T-helper 2 cell treated with Interferon-gamma antibody and Interleukin-4, amounts not matched to agents 5 μg/mL and 100 μg/mL, for 36 hours (primary cell): ENCODE measurements at places on chromosomes 13 and 19.
A peak's percentile ranks its signal among the peaks of the same experiment; 100 is the strongest.

GRCh38 chr13:34808649-34809048 lies 133.4 kb upstream of the NBEA start:
- H3K27ac ChIP-seq, result no peak overlapping the region
- no peaks in the 10 kb centered on the region for H3K27me3 ChIP-seq

GRCh38 chr13:51444922-51445321 lies 7.9 kb downstream of the INTS6 start:
- no peak overlapping the region for H3K27ac ChIP-seq
- DNase-seq, result no peak
- no peaks in the 10 kb centered on the region for H3K27me3 ChIP-seq
- H3K36me3 ChIP-seq, result peaks cover 22% of the 10 kb centered on the region
- H3K4me1 ChIP-seq, result peaks cover 9% of the 10 kb centered on the region

- H3K4me1 ChIP-seq, result no peaks in the 10 kb centered on the region
- H3K4me3 ChIP-seq, result no peak overlapping the region
- no peak for DNase-seq
- peaks cover 21% of the 10 kb centered on the region for H3K36me3 ChIP-seq
- no peak overlapping the region for H3K27ac ChIP-seq
- no peaks in the 10 kb centered on the region for H3K27me3 ChIP-seq
These were observed 122.3 kb downstream of the DPF1 start for GRCh38 chr19:38101723-38102122.

DNA sequence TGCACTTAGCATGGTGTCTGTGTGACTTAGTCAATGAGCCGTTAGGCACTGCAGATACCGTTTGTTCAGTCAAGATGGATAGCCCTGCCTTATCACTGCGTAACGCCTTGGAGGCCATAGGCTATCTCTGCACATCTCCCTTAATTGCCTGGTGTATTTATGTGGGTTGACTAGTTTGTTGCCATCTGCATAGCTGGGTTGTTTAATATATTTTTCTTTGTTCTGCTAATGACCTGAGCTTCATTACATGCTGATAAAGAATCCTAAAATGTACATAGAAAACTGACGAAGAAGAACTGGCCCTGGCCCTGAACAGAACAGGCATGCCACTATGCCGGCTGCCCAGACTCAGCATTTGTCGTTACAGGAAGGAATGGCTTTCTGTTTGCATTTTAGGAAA lies 297.8 kb downstream of the SHISA2 start:
- no peak overlapping the region for H3K27ac ChIP-seq
- no peaks in the 10 kb centered on the region for H3K36me3 ChIP-seq
- H3K4me3 ChIP-seq, result no peak overlapping the region
- peaks cover 13% of the 10 kb centered on the region for H3K4me1 ChIP-seq
- peaks cover 6% of the 10 kb centered on the region for H3K27me3 ChIP-seq

- no peak overlapping the region for H3K4me3 ChIP-seq
- H3K4me1 ChIP-seq, result no peaks in the 10 kb centered on the region
- H3K27me3 ChIP-seq, result no peaks in the 10 kb centered on the region
- no peak overlapping the region for H3K27ac ChIP-seq
- DNase-seq, result no peak
- peaks cover 14% of the 10 kb centered on the region for H3K36me3 ChIP-seq
These were observed 9.0 kb downstream of the ZNF331 start for GRCh38 chr19:53546758-53547513.

GRCh38 chr19:37564624-37565369 lies 29.8 kb downstream of the ZNF571 start:
- no peak for DNase-seq
- peaks cover 11% of the 10 kb centered on the region for H3K36me3 ChIP-seq
- H3K27me3 ChIP-seq, result no peaks in the 10 kb centered on the region
- no peak overlapping the region for H3K4me3 ChIP-seq
- H3K27ac ChIP-seq, result no peak overlapping the region

- H3K4me1 ChIP-seq, result no peaks in the 10 kb centered on the region
- H3K36me3 ChIP-seq, result no peaks in the 10 kb centered on the region
- DNase-seq, result no peak
- no peak overlapping the region for H3K27ac ChIP-seq
- no peaks in the 10 kb centered on the region for H3K27me3 ChIP-seq
- H3K4me3 ChIP-seq, result no peak overlapping the region
These were observed 541.6 kb downstream of the SUCLA2 start for GRCh38 chr13:47459512-47459911.

GRCh38 chr13:100738176-100738855 lies 63.7 kb upstream of the TMTC4 start:
- no peaks in the 10 kb centered on the region for H3K36me3 ChIP-seq
- no peaks in the 10 kb centered on the region for H3K4me1 ChIP-seq
- DNase-seq, result no peak
- H3K27me3 ChIP-seq, result no peaks in the 10 kb centered on the region
- H3K27ac ChIP-seq, result no peak overlapping the region

GRCh38 chr19:47674548-47674947 lies 38.7 kb upstream of the EHD2 start:
- H3K36me3 ChIP-seq, result peaks cover 17% of the 10 kb centered on the region
- no peak for DNase-seq
- H3K4me3 ChIP-seq, result no peak overlapping the region
- no peak overlapping the region for H3K27ac ChIP-seq
- no peaks in the 10 kb centered on the region for H3K27me3 ChIP-seq

DNA sequence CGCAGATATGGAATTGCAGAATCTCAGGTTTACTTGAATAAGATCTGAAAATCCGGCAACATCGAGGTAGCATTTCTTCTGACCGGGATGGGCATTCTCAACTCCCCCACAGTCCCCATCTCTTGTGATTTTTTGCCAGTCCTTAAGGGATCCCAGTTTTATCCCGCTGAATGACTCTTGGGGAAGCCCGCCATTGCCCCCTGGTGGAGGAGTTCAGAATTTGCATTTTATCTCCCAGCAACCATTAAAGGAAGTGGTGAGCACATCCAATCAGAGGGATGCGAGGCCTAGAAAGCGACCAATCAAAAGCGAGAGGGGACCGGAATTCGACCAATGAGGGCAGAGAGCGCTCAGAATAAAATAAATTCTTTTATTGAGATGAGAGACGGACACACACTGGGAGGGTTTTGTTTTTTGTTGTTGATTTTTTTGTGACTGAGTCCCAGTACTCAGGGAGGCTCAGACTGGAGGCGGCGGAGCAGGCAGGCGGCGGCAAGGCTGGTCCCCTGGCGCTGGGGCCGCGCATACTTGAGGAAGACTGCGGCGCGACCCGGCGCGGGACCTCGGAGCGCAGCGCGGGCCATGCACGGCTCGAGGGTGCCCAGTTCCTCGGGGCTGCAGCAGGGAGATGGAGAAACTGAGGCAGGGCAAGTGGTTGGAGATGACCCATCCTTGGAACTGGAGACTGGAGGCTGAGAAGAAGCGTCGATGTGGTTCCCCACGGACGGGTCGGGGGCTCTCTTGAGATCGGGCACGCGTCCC lies 3.9 kb upstream of the TTC9B start:
- H3K27ac ChIP-seq, result peak overlapping the region; percentile 39
- peaks cover 6% of the 10 kb centered on the region for H3K4me1 ChIP-seq
- peak; percentile 68 for DNase-seq

GRCh38 chr13:110228936-110229904 lies 77.7 kb downstream of the COL4A1 start:
- no peak overlapping the region for H3K4me3 ChIP-seq
- peaks cover 6% of the 10 kb centered on the region for H3K27me3 ChIP-seq
- no peak for DNase-seq
- no peak overlapping the region for H3K27ac ChIP-seq
- no peaks in the 10 kb centered on the region for H3K36me3 ChIP-seq
